ENCODE measurements at places on chromosomes 1 and 21.

- DNase-seq, result no peak
Measured at GRCh38 chr1:157008502-157008901, 37.0 kb downstream of the ARHGEF11 start.

- DNase-seq, result no peak
Measured at GRCh38 chr1:227996187-227996950, 10.4 kb upstream of the WNT3A start.

GRCh38 chr1:9687874-9688582 is 36.5 kb downstream of the PIK3CD start:
- DNase-seq, result peak; percentile 14

DNA sequence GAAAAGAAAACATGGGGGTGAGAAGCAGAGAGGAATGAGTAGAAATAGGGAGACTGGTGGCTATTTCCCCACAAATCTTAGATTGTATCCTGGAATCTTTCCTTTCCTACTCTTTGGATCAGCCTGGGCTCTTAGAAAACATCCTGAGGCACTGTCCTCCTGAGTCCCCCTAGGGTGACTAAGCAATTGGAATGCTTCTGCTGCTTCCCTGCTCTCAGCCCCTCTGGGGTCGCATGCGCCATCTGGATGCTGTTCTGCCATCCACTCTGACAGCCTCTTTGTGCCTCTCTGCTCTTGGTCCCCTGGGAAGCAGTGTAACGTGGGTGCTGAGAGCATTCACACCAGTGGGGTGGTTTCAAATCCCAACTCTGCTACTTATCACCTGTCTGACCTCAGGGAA is 443.0 kb downstream of the SIPA1L2 start:
- no peak for DNase-seq

- peak; percentile 90 for DNase-seq
Measured at GRCh38 chr21:41045534-41046268, 122.3 kb upstream of the BACE2 start.

DNA sequence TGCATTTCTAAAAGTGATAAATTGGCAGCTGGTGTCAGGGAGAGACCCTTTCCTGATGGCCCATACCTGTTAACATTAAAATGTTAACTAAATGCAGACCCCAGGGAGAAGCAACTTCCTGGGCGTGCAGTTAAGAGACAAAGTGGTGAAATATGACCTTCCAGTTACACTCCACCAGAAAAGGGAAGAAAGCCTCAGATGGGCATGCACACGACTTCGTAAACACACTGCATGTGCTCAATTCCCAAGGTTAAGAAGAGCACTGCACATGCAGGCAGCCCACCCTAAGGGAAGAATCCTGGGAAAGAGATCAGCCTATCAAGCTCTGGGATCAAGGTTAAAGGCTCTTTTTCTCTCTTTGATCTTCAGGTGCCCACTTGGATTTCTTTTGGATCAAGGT is 9.7 kb upstream of the GBP6 start:
- DNase-seq, result no peak

DNA sequence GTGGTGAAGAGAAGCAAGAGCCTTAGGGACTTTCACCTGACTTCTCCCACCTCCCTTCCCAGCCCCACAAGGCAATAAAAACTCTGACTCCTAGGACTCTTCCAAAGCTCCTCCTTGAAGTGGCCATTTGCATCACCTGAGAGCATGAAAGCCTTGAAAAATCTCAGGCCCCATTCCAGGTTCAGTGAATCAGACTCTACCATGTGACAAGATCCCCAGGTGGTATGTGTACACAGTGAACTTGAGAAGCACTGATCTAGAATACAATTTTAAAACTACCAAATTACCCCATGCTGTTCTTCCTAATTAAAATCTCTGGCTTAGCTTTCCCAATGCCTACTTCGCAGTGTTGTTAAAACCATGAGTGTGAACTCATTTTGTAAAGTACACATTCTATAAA is 195.1 kb upstream of the SAMSN1 start:
- DNase-seq, result peak; percentile 2

GRCh38 chr1:160826546-160826945 is 30.6 kb downstream of the LY9 start:
- no peak for DNase-seq

GRCh38 chr1:154276797-154277196 is 4.4 kb downstream of the HAX1 start:
- no peak for DNase-seq

- no peak for DNase-seq
Measured at GRCh38 chr1:209132736-209133467, 450.6 kb upstream of the CAMK1G start.

- DNase-seq, result no peak
Measured at GRCh38 chr1:55546553-55546952, 331.4 kb upstream of the USP24 start.

DNA sequence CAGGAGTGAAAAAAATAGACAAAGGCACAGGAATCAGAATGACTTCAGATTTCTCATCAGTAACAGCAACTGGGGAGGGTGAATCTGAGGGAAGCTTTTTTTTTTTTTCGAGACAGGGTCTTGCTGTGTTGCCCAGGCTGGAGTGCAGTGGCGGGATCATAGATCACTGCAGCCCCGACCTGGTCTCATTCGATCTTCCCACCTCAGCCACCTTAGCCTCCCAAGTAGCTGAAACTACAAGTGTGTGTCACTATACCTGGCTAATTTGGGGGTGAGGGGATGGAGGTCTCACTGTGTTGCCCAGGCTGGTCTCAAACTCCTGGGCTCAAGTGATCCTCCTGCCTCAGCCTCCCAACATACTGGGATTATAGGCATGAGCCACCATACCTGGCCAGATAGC is 10.7 kb downstream of the ARMH1 start:
- no peak for DNase-seq

GRCh38 chr1:166307261-166308188 is 140.7 kb upstream of the FAM78B start:
- peak; percentile 59 for DNase-seq

GRCh38 chr1:69411617-69412016 is 156.1 kb upstream of the LRRC7 start:
- DNase-seq, result no peak

GRCh38 chr1:206944703-206945102 is 1.6 kb downstream of the PIGR start:
- DNase-seq, result no peak

DNA sequence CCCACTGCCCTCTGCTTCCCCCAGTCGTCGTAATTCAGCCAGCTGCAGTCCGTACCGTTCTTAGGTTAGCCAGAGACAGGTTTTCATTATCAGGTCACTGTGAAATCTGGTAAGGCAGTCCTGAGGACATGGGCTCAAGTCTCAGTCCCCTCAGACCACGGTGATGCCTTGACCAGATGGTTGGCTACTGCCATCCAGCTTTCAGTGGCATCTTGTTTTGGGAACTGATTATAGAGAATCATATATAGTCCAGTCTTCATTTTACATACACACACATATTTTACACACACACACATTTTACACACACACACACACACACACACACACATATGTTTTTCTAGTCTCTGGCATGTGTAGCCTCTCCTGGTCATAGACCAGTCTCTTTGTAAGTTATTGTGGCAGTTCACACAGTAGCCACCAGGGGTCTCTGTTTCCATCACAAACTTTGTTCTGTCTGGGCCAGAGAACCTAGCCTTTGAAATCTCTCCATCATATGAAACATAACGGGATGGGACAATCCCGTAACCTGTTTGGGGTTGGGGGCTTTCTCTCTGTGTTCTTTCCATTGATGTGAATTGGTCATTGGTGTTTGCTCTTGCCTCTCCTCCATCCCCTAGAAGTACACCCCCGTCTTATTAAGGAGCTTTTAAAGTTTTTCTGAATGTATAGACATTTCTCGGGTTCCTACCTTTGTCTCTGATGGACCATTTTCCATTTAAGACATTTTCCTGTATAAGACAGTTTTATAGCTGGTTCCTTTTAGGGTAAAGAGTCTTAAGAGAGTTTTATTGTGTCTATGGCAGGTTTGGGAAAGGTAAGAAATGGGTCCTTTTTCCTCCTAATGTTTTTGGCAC is 8.4 kb upstream of the IKBKE start:
- DNase-seq, result peak; percentile 52

DNA sequence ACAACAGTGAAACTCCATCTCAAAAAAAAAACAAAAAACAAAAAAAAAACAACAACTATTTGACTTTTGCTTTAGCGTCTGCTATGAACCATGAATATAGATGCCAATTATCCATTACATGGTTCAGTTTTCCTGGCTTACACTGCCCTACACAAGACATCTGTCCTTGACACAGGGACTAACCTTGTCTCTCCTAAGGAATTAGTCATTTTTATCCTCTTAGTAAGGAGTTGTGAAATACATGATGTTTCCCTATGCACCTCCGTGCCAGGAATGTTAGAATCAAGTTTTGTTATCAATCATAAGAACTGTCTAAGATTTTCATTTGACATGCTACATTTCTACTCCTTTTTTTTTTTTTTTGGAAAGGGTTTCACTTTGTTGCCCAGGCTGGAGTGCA is 241.8 kb downstream of the KIF26B start:
- DNase-seq, result no peak

GRCh38 chr1:17339521-17339920 is 31.5 kb downstream of the PADI4 start:
- DNase-seq, result no peak

DNA sequence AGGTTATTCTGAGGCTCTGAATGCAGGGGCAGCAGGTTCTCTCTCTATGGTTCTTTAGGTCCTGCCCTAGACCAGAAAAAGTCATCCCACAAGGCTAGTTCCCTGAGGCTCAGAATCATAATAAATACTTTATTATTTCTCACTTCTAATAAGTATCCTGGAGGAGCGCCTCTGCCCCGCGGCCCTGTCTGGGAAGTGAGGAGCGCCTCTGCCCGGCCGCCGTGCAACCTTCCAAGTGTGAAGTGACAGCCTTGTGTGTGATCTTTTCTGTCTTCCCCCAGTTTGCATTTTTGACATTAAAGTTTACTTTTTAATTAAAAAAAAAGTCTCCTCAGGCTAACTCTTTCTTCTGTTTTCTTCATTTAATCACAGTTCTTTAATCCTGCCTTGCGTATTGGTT is 11.5 kb downstream of the AIM2 start:
- DNase-seq, result no peak

DNA sequence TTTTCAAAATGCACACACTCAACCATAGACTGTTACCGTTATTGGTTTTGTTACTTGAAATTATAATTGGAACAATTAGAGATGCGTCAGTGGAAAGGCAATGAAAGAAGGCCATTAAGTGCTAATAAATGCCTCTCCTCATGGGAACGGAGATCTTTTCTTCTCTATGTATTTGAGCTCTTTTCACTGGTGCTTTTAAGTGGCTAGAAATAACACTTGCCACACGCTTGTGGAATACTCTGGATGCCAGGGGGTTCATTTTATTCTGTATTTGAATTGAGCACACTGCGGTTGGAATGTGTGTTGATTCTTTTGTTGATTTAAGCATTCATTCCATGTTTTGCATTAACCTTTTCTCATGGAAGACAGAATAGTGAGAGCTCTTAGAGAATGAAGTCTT is 68.4 kb downstream of the DNM3 start:
- DNase-seq, result no peak

DNA sequence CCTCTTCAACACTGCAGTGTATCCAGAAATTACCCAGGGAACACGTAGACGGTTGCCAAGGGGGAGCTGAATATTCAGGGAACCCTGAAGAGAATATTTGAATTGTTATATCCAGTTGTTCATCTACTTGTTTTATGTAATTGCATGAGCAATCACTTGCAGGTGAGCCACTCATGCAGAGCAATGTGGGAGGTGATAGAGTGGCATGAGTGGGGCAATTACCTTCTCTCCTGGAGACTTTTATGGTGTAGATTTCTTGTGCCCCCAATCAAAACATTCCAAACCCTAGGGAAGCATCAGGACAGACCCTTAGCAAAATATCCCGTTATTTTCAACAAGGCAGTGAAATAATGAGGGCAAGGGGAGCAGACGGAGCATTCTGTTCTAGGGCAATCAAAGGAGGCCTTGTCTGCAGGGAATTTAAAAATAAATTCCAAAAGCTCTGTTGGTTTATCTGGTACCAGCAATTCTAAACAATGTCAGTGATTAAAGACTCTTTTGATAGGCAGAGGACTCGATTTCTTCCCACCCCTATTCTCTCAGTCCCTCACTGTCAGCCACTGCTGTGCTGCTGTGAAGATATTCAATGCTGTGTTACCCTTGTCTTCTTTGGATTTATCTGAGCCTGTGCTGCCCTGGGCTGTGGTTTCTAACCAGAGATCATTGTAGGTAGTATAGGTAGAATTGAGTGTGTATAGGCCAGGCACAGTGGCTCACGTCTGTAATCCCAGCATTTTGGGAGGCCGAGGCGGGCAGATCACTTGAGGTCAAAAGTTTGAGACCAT is 180.2 kb upstream of the MAP1LC3C start:
- no peak for DNase-seq

DNA sequence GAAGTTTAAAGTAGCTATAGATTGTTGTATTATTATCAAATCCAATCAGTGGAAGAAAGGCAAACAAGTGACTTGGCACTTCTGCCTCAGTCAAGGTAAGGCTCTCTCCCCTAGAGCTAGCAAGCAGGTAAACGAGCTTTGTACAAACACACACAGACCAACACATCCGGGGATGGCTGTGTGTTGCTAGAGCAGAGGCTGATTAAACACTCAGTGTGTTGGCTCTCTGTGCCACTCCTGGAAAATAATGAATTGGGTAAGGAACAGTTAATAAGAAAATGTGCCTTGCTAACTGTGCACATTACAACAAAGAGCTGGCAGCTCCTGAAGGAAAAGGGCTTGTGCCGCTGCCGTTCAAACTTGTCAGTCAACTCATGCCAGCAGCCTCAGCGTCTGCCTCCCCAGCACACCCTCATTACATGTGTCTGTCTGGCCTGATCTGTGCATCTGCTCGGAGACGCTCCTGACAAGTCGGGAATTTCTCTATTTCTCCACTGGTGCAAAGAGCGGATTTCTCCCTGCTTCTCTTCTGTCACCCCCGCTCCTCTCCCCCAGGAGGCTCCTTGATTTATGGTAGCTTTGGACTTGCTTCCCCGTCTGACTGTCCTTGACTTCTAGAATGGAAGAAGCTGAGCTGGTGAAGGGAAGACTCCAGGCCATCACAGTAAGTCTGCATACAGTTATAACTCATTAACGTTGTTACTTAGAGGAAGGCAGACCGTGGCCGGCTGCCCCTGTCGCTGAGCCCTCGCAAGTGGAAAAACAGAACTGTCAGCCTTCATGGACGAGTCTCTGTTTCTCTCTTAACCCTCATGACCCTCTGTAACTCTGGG is at the start of gene PALMD:
Gene PALMD, plus strand, starts transcription at position 415 of the 833 bp plus-strand sequence. Its CDS starts 205 bp downstream, at position 620.
- peak; percentile 50 for DNase-seq

- peak; percentile 78 for DNase-seq
Measured at GRCh38 chr1:39788758-39789570, at the start of gene BMP8B. Gene BMP8B (minus strand): TSS chr1:39788865. CDS start chr1:39788485, 380 bp downstream.

DNA sequence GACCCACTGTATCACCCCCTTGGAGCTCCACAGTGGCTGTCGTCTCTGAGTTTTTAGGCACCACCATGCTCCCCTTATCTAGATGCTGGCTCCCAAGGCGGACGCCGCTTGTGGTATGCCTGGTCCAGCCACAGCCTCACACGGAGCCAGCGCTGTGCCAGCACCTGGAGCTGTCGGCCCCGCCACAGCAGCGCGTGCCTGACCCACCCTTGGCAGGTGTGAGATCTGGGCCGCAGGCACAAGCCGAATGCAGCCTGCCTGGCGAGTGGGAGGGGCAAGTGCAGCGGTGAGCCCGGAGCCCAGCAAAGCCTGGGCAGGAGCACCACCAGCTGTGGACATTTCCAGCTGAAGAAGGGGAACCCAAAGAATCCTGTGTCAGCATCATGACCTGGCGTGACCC is 91.9 kb upstream of the BACE2 start:
- DNase-seq, result no peak

Measured in NCI-H1105 (cell line).